ENCODE measurements at places on chromosomes 11 and 22.

DNA sequence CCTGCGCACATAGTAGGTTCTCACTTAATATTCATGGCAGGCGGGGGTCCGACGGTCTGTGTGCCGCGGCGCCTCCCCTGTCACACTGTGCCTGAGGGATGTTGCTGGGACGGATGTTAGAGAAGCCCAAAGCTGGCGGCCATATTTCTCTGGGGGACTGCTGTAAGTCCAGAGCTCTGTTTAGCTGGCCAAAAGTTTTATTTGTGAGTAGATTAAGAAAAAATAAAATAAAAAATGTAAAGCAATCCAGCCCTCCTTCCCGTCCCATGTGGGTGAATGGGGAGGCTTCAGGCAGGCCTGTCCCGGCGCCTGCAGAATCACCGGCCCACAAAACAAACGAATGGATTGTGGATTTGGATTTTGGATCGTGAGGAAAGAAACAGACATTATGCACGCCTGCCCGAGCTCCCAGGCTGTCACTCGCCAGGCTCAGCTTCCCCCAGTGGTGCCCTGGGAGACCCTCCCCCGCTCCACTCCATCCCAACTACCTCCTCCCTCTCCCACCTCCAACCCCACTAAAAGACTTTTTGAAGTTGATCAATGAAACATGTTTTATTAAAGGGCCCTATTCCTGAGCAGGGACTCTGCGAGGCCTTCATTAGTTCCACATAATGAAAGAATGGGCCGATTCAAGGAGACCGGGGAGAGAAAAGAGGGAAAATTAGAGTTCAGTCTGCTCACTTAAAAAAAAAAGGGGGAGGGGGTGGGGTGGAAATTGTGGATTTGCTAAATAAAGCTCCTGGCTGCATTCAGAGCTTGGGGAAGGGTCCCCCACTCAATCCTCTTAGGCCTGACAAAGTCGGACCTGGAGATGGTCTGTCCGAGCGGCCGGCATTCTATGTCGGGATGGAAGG, 20.4 kb upstream of the SCUBE1 start:
- no peak for DNase-seq

DNA sequence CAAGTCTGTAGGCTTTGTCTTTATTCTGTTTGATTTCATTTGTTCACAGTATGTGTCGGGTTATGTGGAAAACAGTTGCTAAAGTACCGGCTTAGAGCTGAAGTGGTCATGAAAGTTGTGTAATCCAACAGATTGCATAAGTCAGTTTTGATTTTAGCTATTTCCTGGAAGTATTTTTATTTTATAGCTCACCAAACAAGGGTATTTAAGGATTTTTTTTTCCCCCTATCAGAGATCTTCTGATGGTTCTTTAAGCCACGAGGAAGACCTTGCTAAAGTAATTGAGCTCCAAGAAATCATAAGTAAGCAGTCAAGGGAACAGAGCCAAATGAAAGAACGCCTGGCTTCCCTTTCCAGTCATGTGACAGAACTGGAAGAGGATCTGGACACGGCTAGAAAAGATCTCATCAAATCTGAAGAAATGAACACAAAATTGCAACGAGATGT, 55.9 kb downstream of the PPFIA1 start:
- DNase-seq: no peak

- no peak for DNase-seq
These were observed 5.4 kb downstream of the TRABD start for GRCh38 chr22:50190941-50191741.

DNA sequence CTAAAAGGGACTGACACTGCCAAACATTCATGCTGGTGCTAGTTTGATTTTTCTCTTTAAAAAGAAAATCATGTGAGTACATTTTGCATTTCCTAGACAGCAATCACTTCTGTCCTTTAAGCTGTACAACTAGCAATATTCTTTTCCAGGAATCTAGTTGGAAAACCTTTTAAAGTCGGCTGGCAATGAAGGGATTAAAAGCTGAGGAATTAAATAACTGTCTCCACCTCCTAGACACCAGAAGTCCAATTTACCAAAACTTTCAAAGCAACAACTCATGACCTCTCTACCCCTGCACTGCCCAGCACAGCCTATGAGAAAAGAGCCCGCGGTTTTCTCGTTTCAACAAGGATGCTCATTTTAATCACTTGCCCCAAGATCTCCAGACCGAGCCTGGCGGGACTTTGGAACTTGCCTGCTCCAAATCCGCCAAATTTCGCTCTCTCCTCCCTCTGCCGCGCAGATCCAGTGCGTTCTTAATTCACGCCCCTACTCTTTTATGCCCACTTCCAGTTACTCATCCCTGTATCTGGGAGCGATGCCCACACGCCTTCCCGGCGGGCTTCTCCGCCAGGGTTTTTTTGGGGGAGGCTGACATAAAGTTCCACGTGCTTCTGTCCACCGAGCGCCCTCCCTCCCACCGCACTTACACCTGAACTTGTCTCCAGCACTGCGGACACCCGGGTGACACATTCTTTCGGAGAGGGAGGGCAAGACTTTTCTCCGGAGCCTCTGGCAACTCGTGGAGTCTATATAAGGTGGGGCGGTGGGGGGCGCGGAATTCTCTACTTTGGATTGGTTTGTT, 2.5 kb downstream of the MPPED2 start:
- no peak for DNase-seq

- peak; percentile 31 for DNase-seq
These were observed 787 bp downstream of the LRRC10B start for GRCh38 chr11:61509043-61510029.

GRCh38 chr11:68942095-68942620, 38.5 kb downstream of the IGHMBP2 start:
- no peak for DNase-seq

DNA sequence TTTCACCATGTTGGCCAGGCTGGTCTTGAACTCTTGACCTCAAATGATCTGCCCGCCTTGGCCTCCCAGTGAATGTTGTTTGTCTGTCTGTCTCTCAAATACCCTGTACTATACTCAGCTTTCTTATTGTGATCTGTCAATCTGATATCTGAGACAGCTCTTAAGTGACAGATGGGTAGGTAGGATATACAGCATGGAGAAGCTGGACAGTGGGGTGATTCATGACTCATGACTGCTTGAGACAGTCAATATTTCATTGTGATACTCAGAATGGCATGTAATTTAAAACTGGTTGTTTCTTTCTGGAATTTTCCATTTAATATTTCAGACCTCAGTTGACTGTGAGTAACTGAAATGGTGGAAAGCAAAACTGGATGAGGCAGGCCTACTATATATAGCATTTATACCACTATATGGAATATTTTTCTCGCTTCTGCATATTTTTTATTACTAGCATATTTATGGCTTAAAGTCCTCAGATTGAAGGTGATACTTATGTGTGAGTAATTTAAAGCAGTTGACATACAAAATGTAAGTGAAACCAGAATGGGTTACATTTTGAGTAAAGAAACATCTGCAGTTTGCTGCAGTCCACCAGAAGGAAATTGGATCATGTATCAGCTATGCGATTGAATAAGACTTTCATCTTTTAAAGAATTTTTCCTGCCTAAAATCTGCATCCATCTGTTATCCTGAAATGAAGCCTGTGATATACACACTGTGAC, 22.3 kb downstream of the ARHGAP42 start:
- no peak for DNase-seq

- no peak for DNase-seq
These were observed 32.1 kb downstream of the APOL5 start for GRCh38 chr22:35749808-35750207.

DNA sequence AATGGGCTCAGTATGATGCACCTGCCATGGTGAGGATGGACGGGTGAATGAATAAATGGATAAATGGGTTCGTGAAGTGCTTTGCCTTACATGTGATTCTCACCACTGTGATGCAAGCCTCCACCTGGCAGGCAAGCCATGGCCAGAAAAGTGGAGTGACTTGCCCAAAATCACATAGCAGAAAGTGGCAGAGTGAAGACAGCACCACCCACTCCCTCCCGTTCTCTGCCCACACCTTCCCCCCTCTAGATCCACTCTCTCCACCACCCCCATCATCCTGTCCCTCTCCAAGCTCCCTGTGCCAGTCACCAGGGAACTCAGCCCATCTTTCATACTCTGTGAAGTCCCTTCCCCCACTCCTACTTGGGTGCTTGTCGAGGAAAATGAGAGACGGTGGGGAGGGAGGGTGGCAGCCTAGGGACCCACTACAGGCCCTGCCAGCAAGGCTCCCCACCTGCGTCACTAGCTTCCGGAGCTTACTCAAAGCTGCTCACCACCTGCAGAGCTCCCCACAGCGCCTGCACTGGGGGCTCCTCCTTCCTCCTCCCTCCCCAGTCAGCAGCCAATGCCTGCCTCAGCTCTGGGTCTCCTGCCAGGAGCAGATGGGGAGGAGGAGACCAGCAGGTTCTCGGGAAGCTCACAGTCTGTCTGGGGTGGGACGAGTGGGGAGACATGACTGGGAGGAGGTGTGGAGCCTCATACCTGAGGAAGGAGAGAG, 82.3 kb downstream of the PDE2A start:
- DNase-seq: no peak

DNA sequence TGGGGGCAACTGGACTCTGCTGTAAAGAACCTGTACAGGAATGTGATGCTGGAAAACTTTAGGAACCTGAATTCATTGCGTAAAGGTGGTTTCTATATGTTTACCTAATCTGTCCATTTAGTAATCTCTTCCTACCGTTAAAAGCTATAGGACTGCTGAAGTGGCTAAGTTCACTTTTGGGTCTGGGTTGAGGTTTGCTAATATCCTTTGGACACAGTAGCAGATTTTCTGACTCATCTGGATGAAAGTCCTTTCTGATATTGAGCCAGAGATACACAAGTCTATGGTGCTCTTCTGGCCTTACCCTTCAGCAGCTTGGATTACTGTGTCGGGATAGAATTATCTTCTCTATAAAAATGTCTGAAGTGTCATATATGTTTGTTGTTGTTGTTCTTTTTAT, 16.9 kb downstream of the ZNF215 start:
- no peak for DNase-seq

- no peak for DNase-seq
These were observed 34.3 kb upstream of the ASPHD2 start for GRCh38 chr22:26394777-26395176.

DNA sequence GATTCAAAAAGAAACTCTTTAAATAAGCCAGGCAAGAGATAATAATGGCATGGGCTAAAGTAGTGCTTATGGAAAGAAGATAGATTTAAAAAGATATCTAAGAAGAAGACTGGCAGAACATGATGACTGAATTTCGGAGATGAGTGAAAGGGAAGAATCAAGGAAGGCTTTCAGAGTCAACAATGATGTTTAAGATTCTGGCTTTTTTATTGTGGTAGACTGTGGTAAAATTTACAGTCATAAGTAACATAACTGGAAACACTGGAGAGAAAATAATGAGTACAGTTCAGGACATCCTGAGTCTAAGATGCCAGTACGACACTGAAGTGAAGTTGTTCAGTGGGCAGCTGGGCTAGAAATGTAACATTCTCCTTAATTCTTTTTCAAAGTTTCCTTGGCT, 85.2 kb downstream of the PHF21A start:
- DNase-seq: no peak

DNA sequence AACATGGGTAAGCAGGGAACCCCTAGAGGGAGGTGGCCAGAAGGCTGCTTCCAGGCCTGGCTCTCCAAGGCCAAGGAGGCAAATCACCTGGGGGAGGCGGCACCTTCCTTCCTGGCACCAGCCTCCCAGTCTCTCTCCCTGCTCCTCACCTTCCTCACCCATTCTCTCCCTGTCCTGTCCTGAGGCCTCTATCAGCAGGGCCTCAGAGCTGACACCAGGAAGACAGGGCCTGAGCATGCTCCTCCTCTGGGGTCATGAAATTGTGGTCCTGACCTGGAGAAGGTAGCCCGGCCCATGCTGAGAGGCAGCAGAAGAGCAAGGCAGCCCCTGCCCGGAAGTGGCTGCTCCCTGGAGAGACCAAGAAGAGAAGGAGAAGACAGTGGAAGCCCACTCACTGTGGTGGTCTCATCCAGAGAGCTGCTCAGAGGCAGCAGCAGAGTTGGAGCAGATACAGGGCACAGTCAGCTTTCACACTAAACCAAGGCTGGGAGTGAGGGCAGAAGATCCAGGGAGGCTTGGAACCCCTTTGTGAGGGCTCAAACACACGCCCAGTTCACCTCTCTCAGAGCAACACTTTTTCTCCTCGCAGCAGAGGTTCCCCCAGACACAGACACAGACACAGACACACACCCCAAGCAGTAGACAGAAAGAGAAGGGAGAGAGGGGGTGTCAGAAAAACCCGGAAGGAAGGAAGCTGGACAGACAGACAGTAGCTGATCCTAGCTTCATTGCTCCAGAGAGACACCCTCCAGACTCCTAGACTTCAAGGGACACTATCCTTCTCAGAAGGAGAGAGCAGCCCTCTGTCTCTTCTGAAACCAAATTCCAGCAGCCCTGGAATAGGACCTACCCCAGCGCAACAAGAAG, 1.8 kb downstream of the BCL9L start:
- no peak for DNase-seq

- DNase-seq: no peak
These were observed 893.5 kb downstream of the NTM start for GRCh38 chr11:132263875-132264274.

GRCh38 chr11:60169264-60169915, 13.5 kb downstream of the MS4A6A start:
- DNase-seq: no peak

DNA sequence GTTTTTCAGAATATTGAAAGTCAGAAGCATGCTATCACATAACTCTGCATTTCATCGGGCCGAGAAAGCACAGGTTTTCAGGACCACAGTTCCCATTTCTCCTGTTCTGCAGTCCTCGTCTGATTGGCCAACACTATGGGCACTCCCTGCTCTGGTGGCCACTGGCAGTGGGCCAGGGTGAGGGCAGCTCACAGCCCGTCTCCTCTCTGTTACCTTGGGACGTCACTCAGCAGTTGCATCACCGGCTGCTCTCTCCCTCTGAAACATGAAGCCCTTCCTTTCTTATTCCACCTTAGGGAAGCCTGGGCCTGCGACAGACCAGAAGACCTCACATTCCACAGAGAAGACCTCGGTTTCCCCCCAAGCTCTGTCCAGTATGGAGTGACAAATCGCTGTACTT, 11.4 kb upstream of the MICAL3 start:
- DNase-seq: no peak

DNA sequence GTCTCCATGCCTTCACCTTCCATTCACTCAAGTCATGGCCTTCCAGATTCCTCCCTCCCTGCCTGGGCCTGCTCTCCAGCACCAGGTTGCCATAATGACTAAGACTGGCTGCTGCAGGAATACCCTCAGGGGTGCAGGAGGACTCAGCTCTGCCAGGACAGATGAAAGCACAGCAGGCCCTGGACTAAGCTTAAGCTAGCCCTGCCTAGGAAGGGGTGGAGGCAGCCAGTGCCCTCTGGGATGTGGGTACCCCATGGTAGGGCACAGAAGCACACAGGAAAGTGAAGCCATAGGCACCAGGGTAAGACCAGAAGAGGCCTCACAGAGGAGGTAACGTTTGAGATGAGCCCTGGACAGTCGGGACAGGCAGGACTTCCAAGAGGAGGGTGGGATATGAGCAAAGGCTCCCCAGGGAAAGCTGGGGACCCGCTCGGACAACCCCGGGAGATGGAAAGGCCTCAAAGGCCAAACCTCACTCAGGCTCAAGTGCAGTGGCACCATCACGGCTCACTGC, 3.0 kb upstream of the RIN1 start:
- no peak for DNase-seq

- DNase-seq: no peak
These were observed 24.3 kb upstream of the CCDC34 start for GRCh38 chr11:27387362-27387761.
